ENCODE measurements at places on chromosomes 3 and 15. TPM values are rescaled to one million over a fixed set of nuclear protein-coding genes. Genes with fewer than 3 reads are reported as not detected.

The PIF1 gene
- 9.0 TPM for total RNA-seq

The GP9 gene
- total RNA-seq, result not detected

The SLC9C1 gene
- total RNA-seq, result under 0.01 TPM

The CYP1A1 gene
- 39.8 TPM for total RNA-seq

The PARL gene
- 28.8 TPM for total RNA-seq

The SOX14 gene
- total RNA-seq, result not detected

The SAXO2 gene
- total RNA-seq, result 0.38 TPM

The IP6K1 gene
- 60.8 TPM for total RNA-seq

The KIF7 gene
- total RNA-seq, result 0.64 TPM

The LHFPL4 gene
- total RNA-seq, result under 0.01 TPM

The C3orf22 gene
- not detected for total RNA-seq

The KBTBD8 gene
- 1.8 TPM for total RNA-seq

The NOX5 gene
- not detected for total RNA-seq

The FOXB1 gene
- not detected for total RNA-seq

The SLC35G2 gene
- total RNA-seq, result 25.2 TPM

The TNNC1 gene
- total RNA-seq, result not detected

The ADAMTS17 gene
- under 0.01 TPM for total RNA-seq

The NANOGP8 gene
- total RNA-seq, result not detected

The SCG5 gene
- total RNA-seq, result 0.39 TPM

The KBTBD12 gene
- not detected for total RNA-seq

The SHC4 gene
- 0.51 TPM for total RNA-seq

The C3orf85 gene
- not detected for total RNA-seq

The ATP10A gene
- under 0.01 TPM for total RNA-seq

All from dermis microvascular lymphatic vessel endothelial cell (primary cell).